ENCODE measurements at places on chromosomes 2 and 18.

GRCh38 chr2:210776756-210777155 lies 220.4 kb downstream of the CPS1 start:
- DNase-seq, result no peak

DNA sequence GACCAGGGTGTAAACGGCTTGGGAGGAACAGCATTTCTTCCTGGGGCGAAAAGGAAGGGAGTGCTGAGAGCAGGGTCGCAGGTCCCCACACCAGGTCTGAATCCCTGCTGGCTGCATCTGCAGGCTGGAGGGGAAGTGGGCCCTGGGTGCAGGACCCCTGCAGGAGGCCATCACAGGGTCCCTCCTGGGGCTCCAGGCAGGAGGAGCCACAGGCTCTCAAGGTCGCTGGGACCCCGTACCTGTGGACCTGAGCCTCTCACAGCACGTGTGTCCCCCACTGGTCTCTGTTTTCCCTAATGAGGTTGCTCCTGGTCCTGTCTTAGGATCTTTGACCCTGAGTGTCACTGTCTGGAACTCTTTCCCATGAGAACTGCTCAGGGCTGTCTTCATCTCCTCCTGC lies 147.8 kb upstream of the ZNF236 start:
- DNase-seq, result no peak

DNA sequence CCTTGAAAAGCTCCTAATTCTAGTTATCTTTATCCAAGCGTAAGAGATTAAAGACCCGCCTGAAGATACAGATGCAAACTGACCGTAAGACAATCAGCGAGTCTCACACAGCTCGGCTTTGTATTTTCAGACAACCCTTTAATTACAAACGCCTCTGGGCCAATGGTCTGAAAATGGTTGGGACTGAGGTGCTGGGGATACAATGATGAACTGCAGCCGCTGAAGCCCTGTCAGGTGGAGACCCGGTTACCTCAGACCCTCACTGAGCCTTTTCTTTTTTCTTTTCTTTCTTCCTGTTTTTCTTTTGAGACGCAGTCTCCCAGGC lies 715 bp upstream of the CFAP36 start:
- DNase-seq, result no peak

- no peak for DNase-seq
Measured at GRCh38 chr2:218806346-218806978, 24.5 kb downstream of the CYP27A1 start.

GRCh38 chr2:151757861-151758260 lies 23.6 kb upstream of the NEB start:
- no peak for DNase-seq

DNA sequence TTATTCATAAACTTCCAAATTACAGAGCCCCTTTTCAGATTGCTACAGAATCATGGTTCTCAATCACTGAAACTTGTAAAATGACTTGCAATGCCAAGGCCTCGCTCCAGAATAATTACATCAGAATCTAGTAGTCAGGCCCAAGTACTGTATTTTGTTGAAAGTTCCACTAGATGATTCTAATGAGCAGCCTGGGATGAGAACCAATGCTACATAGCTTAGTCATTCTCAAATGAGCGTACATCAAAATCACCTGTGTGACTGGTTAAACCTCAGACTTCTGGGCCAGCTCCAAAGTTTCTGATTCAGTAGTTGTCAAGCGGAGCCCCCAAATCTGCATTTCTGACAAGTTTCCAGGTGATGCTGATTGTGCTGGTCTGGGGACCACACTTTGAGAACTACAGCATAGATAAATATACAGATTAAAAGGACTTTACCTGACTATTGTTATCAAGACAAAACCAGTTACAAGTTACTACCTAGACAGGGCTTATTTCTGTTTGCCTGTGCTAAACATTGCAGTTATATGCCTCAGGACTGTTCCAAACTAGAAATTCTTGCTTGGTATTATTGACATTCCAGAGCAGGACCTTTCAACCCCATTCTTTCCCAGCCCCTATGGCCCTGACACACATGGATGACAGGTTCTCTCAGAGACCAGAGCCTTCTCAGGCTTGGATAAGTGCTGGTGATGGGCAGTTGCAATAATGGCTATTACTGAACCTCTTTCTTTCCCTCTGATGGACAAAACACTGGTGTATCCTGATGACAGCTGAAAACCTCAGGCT lies 83.1 kb downstream of the UPP2 start:
- no peak for DNase-seq

DNA sequence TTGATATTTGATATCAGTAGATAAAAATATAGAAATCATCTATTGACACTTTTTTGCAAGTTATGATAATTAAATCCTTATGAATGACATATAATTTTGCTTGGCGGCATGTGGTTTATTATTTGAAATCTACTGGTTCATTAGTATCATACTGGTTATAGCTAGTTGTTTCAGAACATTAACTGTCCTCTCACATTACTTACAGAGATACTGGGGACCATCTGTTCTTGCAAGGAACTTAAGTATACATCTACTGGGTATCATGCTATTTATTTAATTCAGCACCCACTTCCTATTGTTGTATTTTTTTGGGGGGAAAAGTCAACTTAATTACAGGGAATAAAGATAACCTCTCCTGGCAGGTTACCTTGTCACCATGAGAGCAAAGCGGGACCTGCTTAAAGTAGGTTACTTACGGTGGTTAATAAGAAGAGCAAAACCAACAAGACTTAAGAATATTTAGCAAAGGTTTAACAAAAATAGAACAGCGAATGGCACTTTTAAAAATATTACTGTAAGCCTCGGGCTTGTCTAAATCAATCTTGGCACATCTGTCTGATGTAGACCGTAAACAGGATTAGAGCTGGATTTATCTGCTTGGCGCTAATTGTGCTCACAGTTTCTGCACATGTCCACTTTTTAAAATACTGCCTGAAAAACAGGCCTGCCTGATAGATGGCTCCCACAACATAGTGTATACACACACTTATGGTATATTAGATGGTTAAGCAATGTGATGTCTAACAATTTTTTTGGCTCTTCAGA lies 41.8 kb downstream of the CERKL start:
- no peak for DNase-seq

- no peak for DNase-seq
Measured at GRCh38 chr18:69936191-69936558, 11.5 kb downstream of the CD226 start.

DNA sequence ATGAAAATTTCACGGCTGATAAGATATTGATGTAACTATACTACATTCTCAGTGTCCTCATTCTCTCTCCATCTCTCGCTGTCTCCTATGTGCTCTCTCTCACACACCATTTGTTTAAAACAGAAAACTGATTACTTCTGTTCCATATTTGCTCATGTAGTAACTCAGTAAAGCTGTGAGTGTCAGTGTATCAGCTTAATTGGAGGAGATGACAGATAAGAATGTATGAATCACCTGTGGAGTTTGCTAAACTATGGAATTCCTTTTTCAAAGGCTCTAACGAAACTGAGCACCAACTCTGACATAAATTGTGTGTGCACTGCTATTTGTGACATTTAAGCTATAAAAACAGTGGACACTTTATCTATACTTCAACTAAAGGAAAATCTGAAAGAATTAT lies 1080.0 kb downstream of the DSC3 start:
- DNase-seq, result no peak

GRCh38 chr2:172053486-172053885 lies 31.8 kb upstream of the DLX1 start:
- DNase-seq, result no peak

- DNase-seq, result no peak
Measured at GRCh38 chr2:72148837-72149555, 1.3 kb upstream of the CYP26B1 start.
